Uterus (tissue), 4 donors: ENCODE measurements at places on chromosomes 12 and 14. TPM values are rescaled to one million over a fixed set of nuclear protein-coding genes. Genes with fewer than 3 reads are reported as not detected.

TMEM106C gene
- total RNA-seq = 96.6 TPM

KRT85 gene
- not detected for total RNA-seq

BMAL2 gene
- total RNA-seq = 6.3 TPM

- DNase-seq = no peak
- H3K27me3 ChIP-seq = peaks cover 3% of the 10 kb centered on the region
- no peaks in the 10 kb centered on the region for H3K36me3 ChIP-seq
These were observed 207.3 kb downstream of the DAD1 start for GRCh38 chr14:22381766-22382165.

- H3K27ac ChIP-seq = no peak within 1 kb of the TSS
- H3K4me1 ChIP-seq = no peaks in the 10 kb centered on the region
- H3K36me3 ChIP-seq = no peaks in the 10 kb centered on the region
- H3K4me3 ChIP-seq = no peak within 1 kb of the TSS
- no peak for DNase-seq
These were observed at the start of gene STON2 for GRCh38 chr14:81400202-81400678. Gene STON2 (minus strand): TSS chr14:81400324. CDS start chr14:81398382, 1,942 bp downstream.

- H3K27me3 ChIP-seq = no peaks in the 10 kb centered on the region
- no peaks in the 10 kb centered on the region for H3K4me1 ChIP-seq
- H3K4me3 ChIP-seq = no peak overlapping the region
- DNase-seq = no peak
- no peak overlapping the region for H3K27ac ChIP-seq
These were observed 129.7 kb downstream of the GLT1D1 start for GRCh38 chr12:128982933-128983332.

DNA sequence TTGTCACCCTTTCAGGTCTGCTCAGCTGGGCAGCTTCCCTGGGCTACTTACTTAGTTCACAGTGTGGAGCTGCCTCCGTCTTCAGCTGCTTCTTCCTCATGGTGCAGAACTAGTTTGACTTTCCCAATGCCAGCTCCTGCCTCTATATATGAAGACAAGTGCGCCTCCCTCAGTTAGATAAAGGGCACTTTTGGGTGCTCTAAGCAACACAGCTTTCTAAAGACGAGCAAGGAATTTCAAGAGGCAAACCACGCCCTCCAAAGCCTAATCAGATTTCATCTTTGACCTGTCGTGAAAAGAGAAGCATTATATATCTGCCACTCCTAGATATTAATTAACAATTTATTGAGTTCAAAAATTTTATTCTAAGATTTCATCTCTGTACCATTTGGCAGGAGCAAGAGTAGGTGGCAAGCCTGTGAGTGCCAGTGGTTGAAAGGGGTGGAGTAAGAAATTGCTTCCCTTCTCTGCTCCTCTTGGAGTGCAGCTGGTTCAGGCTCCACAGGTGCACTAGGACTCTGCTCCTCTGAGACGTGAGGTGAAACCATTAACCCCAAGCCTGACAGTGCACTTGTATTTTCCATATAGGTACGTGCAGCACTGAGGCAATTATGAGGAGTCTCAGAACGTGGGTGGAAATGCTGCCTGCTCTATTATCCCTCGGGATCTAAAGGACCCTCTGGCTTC lies 2.1 kb upstream of the SLC11A2 start:
- no peak for DNase-seq
- no peak overlapping the region for H3K27ac ChIP-seq
- no peaks in the 10 kb centered on the region for H3K36me3 ChIP-seq
- H3K4me1 ChIP-seq = no peaks in the 10 kb centered on the region

- peak overlapping the region; percentile 92 for H3K27ac ChIP-seq
- no peak overlapping the region for H3K4me3 ChIP-seq
- peak; percentile 31 for DNase-seq
These were observed 283.5 kb downstream of the ZFP36L1 start for GRCh38 chr14:68509188-68509983.

DNA sequence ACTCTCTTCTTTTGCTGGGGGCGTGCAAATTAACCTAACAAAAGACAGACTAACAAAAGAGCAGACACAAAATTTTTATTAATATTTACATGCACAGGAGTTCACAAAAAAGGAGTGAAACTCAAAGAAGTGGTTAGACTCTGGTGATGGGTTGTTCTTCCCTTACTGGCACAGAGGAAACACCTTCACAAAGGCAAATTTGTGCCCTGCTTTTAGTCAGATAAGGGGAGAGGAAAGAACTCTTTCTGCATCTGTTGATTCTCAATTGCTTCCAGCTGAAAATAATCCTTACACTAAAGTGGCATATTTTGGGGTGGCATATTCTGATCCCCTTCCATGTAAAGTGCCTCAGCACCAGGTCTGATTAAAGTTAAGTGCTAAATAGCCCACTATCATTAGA lies 190.2 kb upstream of the AMIGO2 start:
- no peaks in the 10 kb centered on the region for H3K36me3 ChIP-seq
- H3K4me3 ChIP-seq = no peak overlapping the region
- no peak for DNase-seq
- H3K4me1 ChIP-seq = no peaks in the 10 kb centered on the region
- H3K27me3 ChIP-seq = no peaks in the 10 kb centered on the region

DNA sequence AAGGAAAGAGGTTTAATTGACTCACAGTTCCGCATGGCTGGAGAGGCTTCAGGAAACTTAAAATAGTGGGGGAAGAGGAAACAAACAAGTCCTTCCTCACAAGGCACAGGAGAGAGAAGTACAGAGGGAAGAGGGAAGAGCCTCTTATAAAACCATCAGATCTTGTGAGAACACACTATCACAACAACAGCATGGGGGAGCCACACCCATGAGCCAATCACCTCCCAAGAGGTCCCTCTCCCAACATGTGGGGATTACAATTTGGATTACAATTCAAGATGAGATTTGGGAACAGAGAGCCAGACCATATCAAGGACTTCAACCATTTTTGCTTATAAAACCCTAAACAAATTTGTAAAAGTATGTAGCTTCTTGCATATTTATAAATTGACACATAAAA lies 45.8 kb downstream of the SLCO1C1 start:
- no peak overlapping the region for H3K4me3 ChIP-seq
- H3K27me3 ChIP-seq = no peaks in the 10 kb centered on the region
- H3K36me3 ChIP-seq = no peaks in the 10 kb centered on the region
- no peak overlapping the region for H3K27ac ChIP-seq

DNA sequence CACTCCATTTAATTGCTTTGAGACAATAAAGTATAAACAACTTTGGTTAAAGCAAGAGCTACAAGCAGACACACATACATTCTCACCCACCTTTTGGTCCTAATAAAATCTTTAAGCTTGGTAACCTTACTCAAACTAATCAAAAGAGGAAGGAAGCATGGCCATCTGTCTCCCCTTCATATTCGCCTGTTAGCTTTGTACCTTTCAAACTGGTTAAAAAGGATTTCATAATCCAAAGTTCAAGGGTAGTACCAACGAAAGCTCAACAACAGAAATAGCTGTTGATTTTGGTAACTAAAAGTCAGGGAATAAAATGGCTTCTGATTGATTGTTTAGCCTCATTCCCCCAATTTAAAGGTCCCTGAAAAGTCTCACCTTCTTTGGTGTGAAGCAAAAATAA lies 456.9 kb downstream of the BCAT1 start:
- no peak for DNase-seq
- H3K27ac ChIP-seq = no peak overlapping the region
- no peaks in the 10 kb centered on the region for H3K27me3 ChIP-seq
- no peaks in the 10 kb centered on the region for H3K4me1 ChIP-seq
- H3K4me3 ChIP-seq = no peak overlapping the region

GRCh38 chr14:65302571-65303189 lies 109.8 kb upstream of the FUT8 start:
- no peaks in the 10 kb centered on the region for H3K4me1 ChIP-seq
- H3K27me3 ChIP-seq = no peaks in the 10 kb centered on the region
- H3K27ac ChIP-seq = no peak overlapping the region
- H3K4me3 ChIP-seq = no peak overlapping the region
- DNase-seq = no peak
- H3K36me3 ChIP-seq = no peaks in the 10 kb centered on the region

- no peaks in the 10 kb centered on the region for H3K27me3 ChIP-seq
- H3K36me3 ChIP-seq = no peaks in the 10 kb centered on the region
- H3K4me3 ChIP-seq = no peak overlapping the region
- no peak overlapping the region for H3K27ac ChIP-seq
- no peaks in the 10 kb centered on the region for H3K4me1 ChIP-seq
These were observed 465.2 kb downstream of the PCNX1 start for GRCh38 chr14:71372411-71372838.

DNA sequence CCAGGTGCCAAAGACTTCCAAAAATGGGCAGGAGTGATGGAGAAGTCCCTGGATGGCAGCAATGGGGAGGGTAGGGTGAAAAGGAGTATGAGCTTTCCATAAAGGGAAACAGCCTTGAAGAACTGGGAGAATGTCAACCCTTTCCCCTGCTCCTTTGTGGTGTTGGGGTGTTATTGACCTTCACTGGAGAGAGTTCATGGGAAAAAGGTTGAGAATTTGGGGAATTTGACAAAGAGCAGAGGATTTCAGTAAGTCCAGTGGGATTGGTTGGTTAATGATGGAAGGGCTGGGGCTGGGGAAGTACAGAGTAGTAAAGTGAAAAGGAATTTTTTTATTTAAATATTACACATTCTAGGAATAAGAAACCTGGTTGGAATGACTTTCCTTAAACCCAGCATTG lies 116.6 kb downstream of the ERC1 start:
- H3K4me1 ChIP-seq = no peaks in the 10 kb centered on the region
- no peaks in the 10 kb centered on the region for H3K36me3 ChIP-seq
- H3K4me3 ChIP-seq = no peak overlapping the region
- H3K27ac ChIP-seq = no peak overlapping the region
- H3K27me3 ChIP-seq = no peaks in the 10 kb centered on the region

GRCh38 chr12:93572712-93573551 lies 457 bp downstream of the SOCS2 start:
- no peaks in the 10 kb centered on the region for H3K36me3 ChIP-seq
- peak; percentile 31 for DNase-seq
- no peaks in the 10 kb centered on the region for H3K4me1 ChIP-seq
- H3K4me3 ChIP-seq = peak overlapping the region; percentile 71

DNA sequence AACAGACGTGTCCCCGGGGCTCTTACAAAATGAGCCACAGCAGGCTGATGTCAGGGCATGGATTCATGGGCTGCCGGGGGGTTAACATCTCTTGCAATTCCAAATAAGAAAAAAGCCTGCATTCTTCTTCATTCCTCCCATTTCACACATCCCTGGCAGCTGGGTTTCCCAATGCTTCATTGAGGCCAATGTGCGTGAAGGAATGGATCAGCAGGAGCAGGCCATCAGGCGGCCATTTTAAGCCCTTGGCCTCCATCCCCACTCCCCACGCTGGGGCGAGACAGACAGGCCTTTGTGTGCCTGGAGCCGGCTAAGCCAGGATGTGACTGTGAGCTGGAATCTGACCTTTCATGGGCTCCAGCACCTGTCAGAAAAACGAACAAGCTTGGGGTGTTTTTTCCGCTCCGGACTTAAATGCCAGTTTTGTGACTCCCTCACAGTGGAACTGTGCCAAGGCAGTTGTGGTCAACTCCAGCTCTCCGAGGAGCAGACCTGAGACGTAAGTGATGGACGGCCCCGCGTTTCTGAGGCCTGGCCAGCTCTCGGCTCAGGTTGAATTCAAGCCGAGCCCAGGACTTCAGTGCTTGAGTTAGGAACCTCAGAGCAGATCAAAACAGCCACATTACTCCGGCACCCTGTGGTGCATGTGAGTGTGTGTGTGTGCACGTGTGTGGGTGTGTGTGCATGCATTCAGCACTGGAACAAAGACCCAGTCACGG lies 133.1 kb downstream of the TMEM30B start:
- no peaks in the 10 kb centered on the region for H3K27me3 ChIP-seq
- H3K36me3 ChIP-seq = no peaks in the 10 kb centered on the region
- no peak overlapping the region for H3K4me3 ChIP-seq
- H3K4me1 ChIP-seq = no peaks in the 10 kb centered on the region
- peak; percentile 24 for DNase-seq

DNA sequence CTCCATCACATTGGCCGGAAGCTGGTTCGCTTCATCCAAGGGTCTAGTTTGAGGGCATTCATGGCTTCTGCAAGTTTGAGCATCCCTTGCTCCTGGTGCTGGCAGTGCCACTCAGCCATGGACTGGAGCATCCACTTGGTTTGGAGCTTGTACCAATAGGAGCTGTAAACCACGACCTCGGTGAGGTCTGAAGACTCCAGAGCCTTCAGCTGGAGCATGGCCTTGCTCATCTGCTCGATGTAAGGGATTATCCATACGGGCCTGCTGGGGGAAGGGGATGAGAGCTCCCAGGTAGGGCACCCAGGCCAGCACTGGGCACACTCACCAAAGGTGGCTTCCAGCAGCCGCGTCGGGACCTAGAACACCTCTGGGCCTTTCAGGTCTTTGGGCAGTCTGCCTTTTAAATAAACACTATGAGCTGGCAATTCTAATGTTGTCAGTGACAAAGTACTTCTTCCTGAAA lies 13.5 kb downstream of the FOS start:
- no peak overlapping the region for H3K27ac ChIP-seq
- no peaks in the 10 kb centered on the region for H3K4me1 ChIP-seq
- H3K4me3 ChIP-seq = no peak overlapping the region
- DNase-seq = peak; percentile 15
- no peaks in the 10 kb centered on the region for H3K27me3 ChIP-seq
